ENCODE measurements at places on chromosomes 12 and 14. TPM values are rescaled to one million over a fixed set of nuclear protein-coding genes. Genes with fewer than 3 reads are reported as not detected.

DNA sequence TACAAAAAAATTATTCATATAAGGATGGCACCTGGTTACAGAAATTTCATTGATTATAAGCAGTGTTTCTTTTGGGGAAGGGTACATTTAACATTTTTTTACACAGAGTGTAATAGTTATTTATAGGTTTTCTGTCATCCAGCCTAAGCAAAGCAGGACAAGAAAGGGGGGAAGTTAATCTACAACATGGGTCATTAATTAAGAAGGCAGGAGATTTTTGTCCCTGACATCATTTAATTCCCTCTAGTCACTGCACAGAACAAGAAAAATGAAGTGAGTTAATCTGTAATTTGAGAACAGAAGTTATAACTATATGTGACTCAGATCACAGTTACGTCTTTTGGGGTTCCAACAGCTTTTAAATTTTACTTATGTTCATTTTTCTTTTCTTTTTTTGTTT is 173.4 kb downstream of the PTPRO start:
- no peak overlapping the region for H3K27ac ChIP-seq
- no peak overlapping the region for H3K4me3 ChIP-seq
- H3K4me1 ChIP-seq = no peaks in the 10 kb centered on the region
- no peaks in the 10 kb centered on the region for H3K36me3 ChIP-seq
- H3K27me3 ChIP-seq = peaks cover 11% of the 10 kb centered on the region

DNA sequence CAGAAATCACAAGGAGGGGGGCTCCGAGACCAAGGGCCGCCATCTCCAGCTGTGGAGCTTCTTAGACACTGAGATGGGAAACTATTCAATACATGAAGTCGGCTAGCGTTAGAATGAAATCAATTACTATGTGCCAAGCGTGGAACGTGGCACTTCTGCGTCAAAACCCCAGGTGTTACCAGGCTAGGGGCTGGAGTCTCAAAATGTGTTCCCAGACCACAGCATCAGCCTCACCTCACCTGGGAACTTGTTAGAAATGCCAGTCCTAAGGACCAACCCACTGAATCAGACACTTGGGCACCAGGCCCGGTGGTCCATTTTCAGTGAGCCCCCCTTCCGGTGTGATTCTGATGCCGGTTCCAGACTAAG is 5.0 kb upstream of the SETD1B start:
- no peak for DNase-seq
- peaks cover 41% of the 10 kb centered on the region for H3K4me1 ChIP-seq
- peaks cover 44% of the 10 kb centered on the region for H3K36me3 ChIP-seq
- H3K27me3 ChIP-seq = no peaks in the 10 kb centered on the region

GRCh38 chr12:124032265-124032886 is 59.4 kb downstream of the ZNF664 start:
- no peaks in the 10 kb centered on the region for H3K36me3 ChIP-seq
- H3K4me3 ChIP-seq = no peak overlapping the region
- H3K4me1 ChIP-seq = no peaks in the 10 kb centered on the region
- no peak overlapping the region for H3K27ac ChIP-seq
- peak; percentile 37 for DNase-seq

DNA sequence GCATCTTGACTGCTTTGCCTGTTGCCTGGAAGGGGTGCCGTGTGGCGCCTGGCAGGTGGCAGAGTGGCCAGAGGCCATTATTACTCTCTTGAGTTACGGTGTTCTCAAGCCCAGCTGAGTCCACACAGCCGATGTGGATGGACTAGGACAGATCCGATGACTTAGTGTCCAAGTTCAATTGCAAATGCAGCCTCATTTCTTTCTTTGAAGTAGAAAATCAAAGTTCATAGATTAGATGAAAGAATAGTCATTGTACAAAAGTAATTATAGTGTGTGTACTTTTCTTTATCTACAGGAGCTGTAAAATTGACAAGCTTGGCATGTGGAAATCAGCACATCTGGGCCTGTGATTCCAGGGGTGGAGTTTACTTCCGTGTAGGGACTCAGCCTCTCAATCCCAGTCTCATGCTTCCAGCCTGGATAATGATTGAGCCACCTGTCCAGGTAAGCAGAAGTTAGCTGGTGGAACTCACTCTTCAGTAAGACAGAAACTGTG is 44.7 kb downstream of the ANKRD9 start:
- H3K27ac ChIP-seq = no peak overlapping the region
- DNase-seq = no peak
- no peak overlapping the region for H3K4me3 ChIP-seq
- peaks cover 8% of the 10 kb centered on the region for H3K4me1 ChIP-seq

DNA sequence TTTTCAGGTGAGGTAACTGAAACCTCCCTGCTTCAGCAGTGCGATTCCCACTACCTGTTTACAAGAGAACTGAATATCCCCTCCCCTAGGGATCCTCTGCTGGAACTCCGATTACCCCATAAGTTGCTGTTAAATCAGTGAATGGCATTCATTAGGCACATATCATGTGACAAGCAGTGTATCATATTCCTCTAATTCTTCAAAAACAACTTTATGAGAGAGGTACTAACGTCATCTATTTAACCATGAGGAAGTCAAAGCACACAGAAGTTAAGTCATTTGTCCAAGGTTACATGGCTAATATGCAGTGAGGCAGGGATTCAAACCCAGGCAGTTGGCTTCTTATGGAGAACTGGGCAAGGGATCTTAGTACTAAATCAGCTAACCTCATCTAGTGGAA is 43.9 kb upstream of the PCED1B start:
- no peak for DNase-seq
- peaks cover under 1% of the 10 kb centered on the region for H3K27me3 ChIP-seq
- H3K36me3 ChIP-seq = no peaks in the 10 kb centered on the region
- no peak overlapping the region for H3K4me3 ChIP-seq
- H3K4me1 ChIP-seq = peaks cover 9% of the 10 kb centered on the region

GRCh38 chr12:92070054-92070863 is 75.4 kb downstream of the BTG1 start:
- no peaks in the 10 kb centered on the region for H3K27me3 ChIP-seq
- H3K4me3 ChIP-seq = no peak overlapping the region
- no peak overlapping the region for H3K27ac ChIP-seq
- no peak for DNase-seq

GRCh38 chr14:81942071-81942470 is 408.4 kb upstream of the SEL1L start:
- DNase-seq = no peak
- no peaks in the 10 kb centered on the region for H3K4me1 ChIP-seq
- no peaks in the 10 kb centered on the region for H3K27me3 ChIP-seq
- no peak overlapping the region for H3K27ac ChIP-seq
- no peak overlapping the region for H3K4me3 ChIP-seq

KRT74 gene
- not detected for total RNA-seq

GRCh38 chr12:113392988-113393579 is 10.6 kb downstream of the SDS start:
- no peaks in the 10 kb centered on the region for H3K36me3 ChIP-seq
- H3K4me1 ChIP-seq = no peaks in the 10 kb centered on the region
- DNase-seq = no peak
- H3K27me3 ChIP-seq = no peaks in the 10 kb centered on the region
- no peak overlapping the region for H3K27ac ChIP-seq
- no peak overlapping the region for H3K4me3 ChIP-seq

- H3K27me3 ChIP-seq = no peaks in the 10 kb centered on the region
- peaks cover 4% of the 10 kb centered on the region for H3K36me3 ChIP-seq
- peak overlapping the region; percentile 74 for H3K4me3 ChIP-seq
- peaks cover 71% of the 10 kb centered on the region for H3K4me1 ChIP-seq
These were observed 13.0 kb downstream of the ZFP36L1 start for GRCh38 chr14:68779761-68780323.

GRCh38 chr12:114848666-114849065 is 164.7 kb upstream of the TBX3 start:
- no peak overlapping the region for H3K4me3 ChIP-seq
- no peaks in the 10 kb centered on the region for H3K27me3 ChIP-seq
- DNase-seq = no peak
- H3K27ac ChIP-seq = no peak overlapping the region
- H3K36me3 ChIP-seq = no peaks in the 10 kb centered on the region

FOXN4 gene
- total RNA-seq = not detected

DNA sequence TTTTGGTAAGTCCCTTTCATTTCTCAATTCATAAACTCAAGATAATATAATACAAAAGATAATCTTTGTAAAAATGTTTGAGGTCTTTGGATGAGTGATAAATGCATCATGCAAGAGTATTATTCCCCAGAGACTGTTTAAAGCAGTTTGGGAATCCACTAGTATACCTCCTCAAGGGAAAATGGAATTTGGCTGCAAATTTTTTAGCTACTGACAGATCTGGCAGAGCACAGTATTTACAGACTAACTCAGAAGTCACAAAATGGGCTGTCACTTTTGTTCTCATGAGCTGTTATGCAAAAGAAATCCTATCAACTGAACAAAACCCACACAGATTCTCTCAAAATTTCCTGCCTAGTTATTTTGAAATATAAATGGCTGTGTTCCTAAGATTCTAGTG is 9.9 kb downstream of the SPIC start:
- H3K36me3 ChIP-seq = no peaks in the 10 kb centered on the region
- no peak overlapping the region for H3K4me3 ChIP-seq
- no peak overlapping the region for H3K27ac ChIP-seq

GRCh38 chr12:120581998-120582397 is 796 bp upstream of the POP5 start:
- peaks cover 29% of the 10 kb centered on the region for H3K36me3 ChIP-seq
- no peak for DNase-seq
- H3K27ac ChIP-seq = peak overlapping the region; percentile 96
- peaks cover 19% of the 10 kb centered on the region for H3K27me3 ChIP-seq

GRCh38 chr12:89768586-89769482 is 60.2 kb upstream of the ATP2B1 start:
- peaks cover 17% of the 10 kb centered on the region for H3K4me1 ChIP-seq
- no peak for DNase-seq
- no peak overlapping the region for H3K27ac ChIP-seq
- H3K4me3 ChIP-seq = no peak overlapping the region

- peaks cover 42% of the 10 kb centered on the region for H3K4me1 ChIP-seq
- H3K27me3 ChIP-seq = no peaks in the 10 kb centered on the region
- peak overlapping the region; percentile 90 for H3K4me3 ChIP-seq
- peaks cover 37% of the 10 kb centered on the region for H3K36me3 ChIP-seq
- DNase-seq = peak; percentile 41
These were observed 1.1 kb upstream of the USP15 start for GRCh38 chr12:62258941-62259630.

DNA sequence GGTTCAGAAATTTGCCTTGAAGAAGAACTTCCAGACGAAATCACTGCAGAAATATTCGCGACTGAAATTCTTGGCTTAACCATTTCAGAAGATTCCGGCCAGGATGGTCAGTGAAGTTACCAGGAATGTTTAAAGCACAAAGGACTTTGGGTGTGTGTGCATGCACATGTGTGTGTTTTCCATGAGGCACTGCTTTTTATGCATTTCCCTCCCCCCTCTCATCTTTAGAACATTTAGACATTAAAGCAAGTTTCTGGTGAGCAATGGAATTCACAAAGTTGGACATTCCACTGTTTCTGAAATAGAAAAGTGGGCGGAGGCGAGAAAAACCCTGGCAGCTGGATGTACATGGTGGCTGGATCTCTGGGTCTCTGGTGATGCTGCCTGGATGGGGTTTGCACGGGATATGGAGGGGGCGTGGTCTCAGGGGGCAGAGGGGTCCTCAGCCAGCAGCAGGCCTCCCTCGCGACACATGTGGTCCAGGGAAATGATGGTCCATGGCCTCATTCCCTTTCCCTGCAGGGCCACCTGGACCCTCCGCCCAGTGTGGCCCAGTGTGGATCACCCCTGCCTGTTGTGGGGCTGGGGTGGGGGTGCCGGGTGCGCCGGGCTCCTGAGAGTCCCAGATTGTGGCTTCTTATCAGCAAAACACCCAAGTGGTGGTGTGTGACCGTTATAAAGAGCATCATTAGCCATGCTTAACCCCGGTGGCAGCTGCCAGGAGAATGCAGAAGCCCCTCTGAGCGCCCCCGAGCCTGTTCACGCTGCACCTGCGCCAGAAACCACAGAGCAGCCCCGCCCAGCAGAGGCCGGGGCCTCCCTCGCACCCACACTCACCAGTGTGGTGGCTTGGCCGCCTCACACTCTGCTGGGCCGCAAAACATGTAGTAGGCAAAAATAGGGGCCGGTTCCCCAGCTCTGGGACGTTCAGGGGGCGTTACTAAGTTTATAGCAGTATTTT is 17.8 kb upstream of the BCL7A start:
- H3K36me3 ChIP-seq = no peaks in the 10 kb centered on the region
- peaks cover 29% of the 10 kb centered on the region for H3K27me3 ChIP-seq

DNA sequence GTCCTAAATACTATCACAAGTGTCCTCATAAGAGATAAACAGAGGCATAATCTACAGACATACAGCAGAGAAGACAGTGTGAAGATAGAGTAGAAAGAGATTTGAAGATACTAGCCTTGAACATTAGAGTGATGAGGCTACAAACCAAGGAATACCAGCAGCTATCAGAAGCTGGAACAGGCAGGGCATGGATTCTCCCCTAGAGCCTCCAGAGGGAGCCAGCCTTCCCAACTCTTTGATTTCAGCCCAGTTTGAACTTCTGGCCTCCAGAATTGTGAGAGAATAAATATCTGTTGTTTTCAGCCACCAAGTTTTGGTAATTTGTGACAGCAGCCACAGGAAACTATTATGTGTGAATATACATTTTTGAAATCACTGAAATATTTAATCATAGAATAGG is 47.2 kb downstream of the CCDC91 start:
- no peaks in the 10 kb centered on the region for H3K27me3 ChIP-seq
- no peak for DNase-seq
- H3K36me3 ChIP-seq = no peaks in the 10 kb centered on the region
- H3K4me3 ChIP-seq = no peak overlapping the region
- H3K27ac ChIP-seq = no peak overlapping the region
- peaks cover 9% of the 10 kb centered on the region for H3K4me1 ChIP-seq

AMIGO2 gene
- total RNA-seq = 10.2 TPM

- H3K4me3 ChIP-seq = no peak overlapping the region
- H3K36me3 ChIP-seq = no peaks in the 10 kb centered on the region
- no peaks in the 10 kb centered on the region for H3K27me3 ChIP-seq
- no peak overlapping the region for H3K27ac ChIP-seq
These were observed 379.3 kb downstream of the NAV3 start for GRCh38 chr12:78209846-78210505.

ASB2 gene
- 17.0 TPM for total RNA-seq

DNA sequence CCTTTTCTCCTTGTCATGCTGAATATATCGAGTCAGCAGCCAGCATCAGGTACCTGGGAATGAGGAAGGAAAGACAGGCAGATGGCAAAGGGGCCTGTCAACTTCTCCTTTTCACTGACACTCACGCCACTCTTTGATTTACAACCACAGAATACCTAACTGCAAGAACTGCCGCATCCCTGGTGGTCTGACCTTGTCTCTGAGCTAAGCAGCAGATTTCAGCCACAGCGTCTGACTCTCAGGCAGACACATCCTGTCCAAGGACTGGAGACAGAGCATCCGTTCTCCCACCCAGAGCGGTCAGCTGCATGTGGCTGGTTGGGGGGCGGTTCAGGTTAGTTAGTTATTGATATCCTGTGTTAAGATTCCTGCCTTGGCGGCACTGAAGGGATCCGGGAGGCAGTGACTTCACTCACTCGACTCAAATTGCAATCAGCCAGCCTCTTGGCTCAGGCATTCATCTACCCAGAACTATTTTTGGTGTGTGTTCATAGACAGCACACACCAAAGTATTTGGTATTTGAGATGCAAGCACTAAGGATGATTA is 11.2 kb upstream of the MAP1LC3B2 start:
- peak; percentile 34 for DNase-seq
- no peak overlapping the region for H3K4me3 ChIP-seq
- H3K27ac ChIP-seq = no peak overlapping the region
- peaks cover 10% of the 10 kb centered on the region for H3K4me1 ChIP-seq
- H3K27me3 ChIP-seq = peaks cover 7% of the 10 kb centered on the region

Data from activated CD8-positive, alpha-beta T cell treated with anti-CD3 and anti-CD28 coated beads, Interleukin-2, amount 10 ng/mL, durations not matched to agents 7 days and 5 days (primary cell).